NCI-H1436 treated with DMSO at 0.1 percent for 48 hours (cell line): ENCODE measurements at places on chromosomes 13 and 19.

GRCh38 chr13:50993371-50993770 is 83.8 kb downstream of the RNASEH2B start:
- no peak for DNase-seq

- no peak for DNase-seq
These were observed 29.2 kb downstream of the COG6 start for GRCh38 chr13:39684531-39685137.

DNA sequence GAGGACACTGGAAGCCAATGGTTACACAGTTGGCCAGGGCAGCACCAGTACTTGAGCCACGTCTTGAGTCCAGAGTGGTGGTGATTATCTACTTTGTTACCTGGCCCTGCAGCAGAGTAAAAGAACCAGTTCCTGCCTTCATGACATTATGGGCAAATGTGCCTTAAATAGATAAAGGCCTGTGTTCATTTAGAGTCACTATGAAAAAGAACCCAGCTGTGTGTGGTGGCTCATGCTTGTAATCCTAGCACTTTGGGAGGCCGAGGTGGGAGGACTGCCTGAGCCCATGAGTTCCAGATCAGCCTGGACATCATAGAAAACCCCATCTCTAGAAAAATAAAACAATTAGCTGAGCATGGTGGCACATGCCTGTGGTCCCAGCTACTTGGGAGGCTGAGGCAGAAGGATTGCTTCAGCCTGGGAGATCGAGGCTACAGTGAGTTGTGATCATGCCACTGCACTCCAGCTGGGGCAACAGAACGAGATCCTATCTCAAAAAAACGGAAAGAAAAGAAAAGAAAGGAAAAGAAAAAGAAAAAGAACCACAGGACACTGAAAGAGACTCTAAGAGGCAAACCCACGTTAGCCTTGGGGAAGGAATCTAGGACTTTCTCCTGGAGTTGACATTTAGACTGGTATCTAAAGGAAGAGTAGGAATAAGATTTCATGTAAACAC is 3.4 kb upstream of the IRF2BP1 start:
- no peak for DNase-seq

DNA sequence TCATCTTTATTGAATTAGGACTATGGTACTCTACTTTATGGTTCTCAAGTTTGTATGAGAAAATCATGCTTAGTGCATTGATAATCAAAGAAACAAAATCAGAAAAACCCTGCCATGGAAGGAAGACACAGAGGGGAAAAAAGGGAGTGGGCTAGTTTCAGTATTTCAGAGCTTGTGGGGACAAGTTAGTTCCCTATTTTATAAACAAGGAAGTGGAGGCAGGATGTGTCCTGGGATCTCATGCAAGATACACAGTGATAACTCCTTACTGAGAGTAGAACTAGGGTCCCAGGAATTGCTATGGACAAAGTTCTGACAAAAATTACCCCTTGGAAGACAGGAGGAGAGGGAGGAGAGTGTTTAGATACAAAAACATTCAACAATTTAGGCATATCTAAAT is 1277.3 kb downstream of the UQCRFS1 start:
- DNase-seq = no peak

DNA sequence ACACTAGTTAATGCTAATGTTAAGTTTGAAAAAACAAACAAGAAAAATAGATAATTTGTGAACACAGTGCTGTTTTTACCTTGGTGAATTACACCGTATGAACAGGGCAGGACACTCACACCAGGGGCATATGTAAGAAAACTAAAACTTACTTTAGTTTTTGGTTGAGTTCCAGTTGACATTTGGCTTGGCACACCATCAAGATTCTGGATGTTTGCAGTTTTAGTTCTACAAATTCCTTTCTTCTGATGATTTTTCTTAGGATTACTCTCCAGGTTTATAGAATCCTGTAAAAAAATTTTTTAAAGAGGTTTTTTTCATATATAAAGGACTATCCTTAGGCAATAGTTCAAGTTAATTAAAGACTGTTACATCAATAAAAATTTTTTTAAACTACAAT is 238.5 kb upstream of the STARD13 start:
- DNase-seq = no peak

DNA sequence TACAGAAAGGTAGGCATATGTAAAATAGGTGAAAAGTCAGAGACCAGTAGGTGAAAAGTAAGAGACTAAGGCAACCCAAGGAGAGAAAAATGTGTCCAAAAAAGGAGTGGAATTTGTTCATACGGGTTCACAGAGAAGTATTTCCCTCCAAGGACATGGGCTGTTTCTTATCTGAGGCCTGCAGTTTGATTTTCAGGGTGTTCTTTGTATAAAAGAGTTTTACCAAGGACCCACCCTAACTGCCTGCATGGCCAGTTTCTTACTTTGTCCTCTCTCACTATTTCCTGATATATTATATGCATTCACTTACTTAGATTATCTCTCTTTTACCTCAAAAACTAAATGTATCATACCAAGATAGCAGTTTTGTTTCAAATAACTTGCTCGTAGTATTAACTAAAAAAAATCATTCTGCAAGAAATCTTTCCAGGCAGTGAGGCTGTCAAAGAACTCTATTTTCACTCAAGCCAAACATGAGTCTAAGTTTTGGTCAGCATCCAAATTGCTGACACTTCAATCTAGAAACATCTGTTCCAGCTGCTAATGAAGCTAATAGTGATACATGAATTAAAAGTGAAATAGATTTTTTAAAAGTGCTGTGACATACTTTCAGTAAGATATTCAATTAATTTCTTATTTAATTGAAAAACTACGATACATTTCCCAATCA is 141.4 kb upstream of the SGCG start:
- DNase-seq = no peak
